ENCODE measurements at places on chromosomes 5 and 9.

- DNase-seq: no peak
Measured at GRCh38 chr5:127867022-127867783, 164.0 kb downstream of the CCDC192 start.

DNA sequence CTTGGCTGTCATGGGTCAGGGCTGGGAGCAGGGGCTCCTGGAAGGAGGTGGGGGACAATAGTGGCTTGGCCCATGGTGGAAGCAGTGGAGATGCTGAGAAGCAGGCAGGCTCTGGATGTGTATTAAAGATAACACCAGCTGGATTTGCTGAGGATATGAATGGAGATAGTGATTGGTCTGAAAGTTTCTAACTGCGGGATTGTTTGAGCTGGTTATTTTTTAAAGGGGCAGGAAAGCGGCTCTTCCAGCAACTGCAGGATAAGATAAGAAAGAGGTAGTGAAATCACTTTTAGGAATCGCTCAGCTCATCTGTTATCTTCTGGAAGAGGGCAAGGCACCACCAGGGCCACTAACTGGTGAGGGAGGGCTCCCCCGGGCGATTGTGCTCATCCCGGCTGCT lies 125.5 kb downstream of the TENT4A start:
- DNase-seq: no peak

- DNase-seq: no peak
Measured at GRCh38 chr5:138945421-138946240, 70.5 kb upstream of the LRRTM2 start.

- no peak for DNase-seq
Measured at GRCh38 chr5:107808671-107809137, 138.0 kb upstream of the EFNA5 start.

- DNase-seq: no peak
Measured at GRCh38 chr5:138925090-138925635, 50.0 kb upstream of the LRRTM2 start.

GRCh38 chr5:142782976-142783530 lies 12.9 kb downstream of the ARHGAP26 start:
- DNase-seq: peak; percentile 72

- peak; percentile 80 for DNase-seq
Measured at GRCh38 chr9:111482694-111483438, 1.3 kb downstream of the ECPAS start.

GRCh38 chr5:35884773-35885172 lies 28.1 kb downstream of the IL7R start:
- DNase-seq: no peak

GRCh38 chr9:134222018-134222573 lies 57.7 kb upstream of the RNU6ATAC start:
- DNase-seq: no peak

DNA sequence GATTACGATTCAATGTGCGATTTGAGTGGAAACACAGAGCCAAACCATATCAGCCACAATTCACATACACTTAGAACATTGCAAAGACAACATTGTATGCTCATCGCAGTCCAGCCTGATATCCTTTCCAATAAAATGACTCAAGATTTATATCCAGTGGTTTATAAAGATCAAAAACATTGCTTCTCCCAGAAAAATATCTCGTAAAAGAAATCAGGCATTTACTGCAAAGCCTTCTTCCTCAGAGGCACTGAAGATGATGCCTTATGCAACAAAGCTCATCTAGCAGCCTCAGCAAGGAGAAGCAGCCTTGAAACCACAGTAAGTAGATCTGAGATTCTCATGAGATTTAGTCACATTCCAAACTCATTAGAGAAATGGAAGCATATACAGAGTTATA lies 523.8 kb downstream of the ELAVL2 start:
- no peak for DNase-seq

DNA sequence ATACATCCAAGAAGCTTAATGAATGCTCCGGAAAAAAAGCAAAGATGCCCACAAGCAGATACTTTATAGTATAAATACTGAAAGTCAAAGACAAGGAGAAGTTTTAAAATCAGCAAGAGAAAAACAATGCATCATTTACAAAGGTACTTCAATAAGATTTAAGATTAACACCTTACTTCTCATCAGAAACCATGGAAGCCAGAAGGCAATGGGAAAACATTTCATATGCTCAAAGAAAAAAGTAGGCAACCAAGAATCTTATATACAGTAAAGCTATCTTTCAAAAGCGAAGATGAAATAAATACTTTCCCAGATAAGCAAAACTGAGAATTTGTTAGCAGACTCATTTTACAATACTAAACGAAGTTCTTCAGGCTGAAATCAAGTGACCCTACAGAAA lies 51.1 kb downstream of the ABHD17B start:
- no peak for DNase-seq

DNA sequence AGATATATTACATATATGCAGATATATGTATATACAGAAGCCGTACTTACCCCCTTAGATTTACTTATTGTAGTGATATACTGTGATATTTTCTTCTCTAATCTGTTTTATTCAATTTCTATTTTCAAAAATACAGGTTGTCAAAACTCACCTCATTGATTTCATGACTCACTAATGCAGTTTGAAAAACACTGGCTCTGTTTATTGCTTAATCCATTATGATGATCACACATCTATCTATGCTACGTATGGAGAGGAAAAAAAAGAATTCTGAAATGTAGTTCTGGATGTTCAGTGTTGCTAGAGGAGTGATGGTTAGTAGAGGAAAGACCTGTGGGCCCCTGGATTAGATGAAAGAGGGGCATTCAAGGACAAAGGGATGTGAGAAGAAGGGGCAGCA lies 121.0 kb upstream of the RPS23 start:
- DNase-seq: no peak

GRCh38 chr5:42870882-42871418 lies 59.3 kb upstream of the SELENOP start:
- DNase-seq: no peak

GRCh38 chr9:107815782-107816560 lies 326.4 kb upstream of the KLF4 start:
- DNase-seq: no peak

- peak; percentile 49 for DNase-seq
Measured at GRCh38 chr5:72179028-72179815, 71.9 kb downstream of the MAP1B start.

DNA sequence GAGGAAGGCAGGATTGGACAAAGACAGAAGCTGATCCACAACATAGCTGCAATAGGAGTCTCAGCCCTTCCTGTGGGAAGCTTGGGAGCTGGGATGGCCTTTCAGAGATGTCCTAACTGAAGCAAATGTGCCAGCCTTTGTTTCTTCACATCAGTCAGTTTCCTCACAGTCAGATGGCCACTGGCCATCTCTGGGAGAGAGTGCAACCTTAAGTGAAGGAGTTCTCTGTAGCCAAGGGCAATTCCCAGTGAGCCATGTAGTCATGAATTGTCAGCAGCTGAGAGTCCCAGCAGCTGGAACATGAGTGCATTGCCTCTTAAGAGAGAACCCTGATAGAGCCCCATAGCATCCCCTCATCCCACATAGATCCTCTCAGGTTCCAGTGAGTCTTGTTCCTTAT lies 89.1 kb upstream of the LIFR start:
- DNase-seq: peak; percentile 53

- DNase-seq: no peak
Measured at GRCh38 chr9:134421888-134422287, 95.6 kb downstream of the RXRA start.

GRCh38 chr9:135254176-135255032 lies 166.9 kb downstream of the OLFM1 start:
- peak; percentile 5 for DNase-seq

DNA sequence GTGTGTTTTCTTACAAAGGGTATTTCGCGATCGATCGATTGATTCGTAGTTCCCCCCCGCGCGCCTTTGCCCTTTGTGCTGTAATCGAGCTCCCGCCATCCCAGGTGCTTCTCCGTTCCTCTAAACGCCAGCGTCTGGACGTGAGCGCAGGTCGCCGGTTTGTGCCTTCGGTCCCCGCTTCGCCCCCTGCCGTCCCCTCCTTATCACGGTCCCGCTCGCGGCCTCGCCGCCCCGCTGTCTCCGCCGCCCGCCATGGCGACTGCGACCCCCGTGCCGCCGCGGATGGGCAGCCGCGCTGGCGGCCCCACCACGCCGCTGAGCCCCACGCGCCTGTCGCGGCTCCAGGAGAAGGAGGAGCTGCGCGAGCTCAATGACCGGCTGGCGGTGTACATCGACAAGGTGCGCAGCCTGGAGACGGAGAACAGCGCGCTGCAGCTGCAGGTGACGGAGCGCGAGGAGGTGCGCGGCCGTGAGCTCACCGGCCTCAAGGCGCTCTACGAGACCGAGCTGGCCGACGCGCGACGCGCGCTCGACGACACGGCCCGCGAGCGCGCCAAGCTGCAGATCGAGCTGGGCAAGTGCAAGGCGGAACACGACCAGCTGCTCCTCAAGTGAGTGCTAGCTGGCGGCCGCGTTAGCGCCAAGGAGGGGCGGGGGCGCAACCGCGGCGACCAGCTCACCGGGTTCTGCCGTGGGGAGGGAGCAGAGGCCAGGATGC lies 480 bp downstream of the LMNB1 start:
- DNase-seq: peak; percentile 33

GRCh38 chr9:97322105-97322504 lies 14.6 kb downstream of the CCDC180 start:
- no peak for DNase-seq

GRCh38 chr9:1453636-1454035 lies 403.5 kb downstream of the DMRT2 start:
- no peak for DNase-seq

- DNase-seq: no peak
Measured at GRCh38 chr5:106827061-106827460, 843.7 kb downstream of the EFNA5 start.

- no peak for DNase-seq
Measured at GRCh38 chr5:151288180-151288579, 15.4 kb downstream of the SLC36A3 start.

- no peak for DNase-seq
Measured at GRCh38 chr9:100933656-100934055, 94.9 kb upstream of the PLPPR1 start.

DNA sequence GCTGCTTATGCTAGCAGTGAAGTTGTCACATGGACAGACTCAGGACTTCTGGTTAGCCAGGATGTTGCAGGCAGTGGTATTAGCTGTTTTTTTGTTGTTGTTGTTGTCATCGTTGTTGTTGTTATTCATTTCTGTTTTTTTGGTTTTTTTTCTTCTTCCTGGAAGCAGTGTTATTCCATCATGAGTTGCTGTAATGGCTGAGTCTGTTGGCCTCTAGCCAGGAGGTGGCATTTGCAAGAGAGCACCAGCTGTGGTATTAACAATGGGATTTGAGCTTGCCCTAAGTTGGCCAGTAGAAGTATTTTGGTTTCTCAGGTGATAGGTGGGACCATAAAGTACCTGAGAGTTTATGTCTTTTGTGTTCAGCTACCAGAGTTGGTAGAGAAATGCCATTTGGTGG lies 561.1 kb downstream of the KCTD16 start:
- DNase-seq: no peak

GRCh38 chr5:136682986-136683385 lies 317.6 kb upstream of the TRPC7 start:
- DNase-seq: no peak

- no peak for DNase-seq
Measured at GRCh38 chr9:6197330-6197729, 18.3 kb upstream of the IL33 start.

DNA sequence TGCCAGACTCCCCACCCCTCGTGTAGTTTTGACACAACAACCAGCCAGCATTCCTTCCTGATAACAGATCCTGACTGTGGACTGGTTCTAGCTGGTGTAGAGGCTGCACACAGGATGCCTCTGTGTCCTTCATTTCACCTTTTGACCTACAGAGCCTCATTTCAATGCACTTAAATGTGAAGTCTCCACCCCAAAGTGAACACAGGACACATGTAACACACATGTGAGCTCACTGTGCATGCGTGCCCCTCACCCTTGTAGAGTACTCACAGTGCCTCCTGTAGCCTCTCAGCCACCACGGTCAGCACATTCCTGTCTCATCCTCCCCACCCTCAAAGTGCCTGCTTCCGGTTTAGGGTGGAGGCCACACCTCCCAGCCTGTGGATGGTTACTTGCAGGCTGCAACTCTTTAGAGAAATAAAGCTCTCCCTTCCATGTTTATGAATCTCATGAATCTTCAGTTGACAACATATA lies 11.6 kb upstream of the NKD2 start:
- DNase-seq: peak; percentile 39

GRCh38 chr9:76153902-76154629 lies 240.2 kb downstream of the RFK start:
- DNase-seq: no peak

DNA sequence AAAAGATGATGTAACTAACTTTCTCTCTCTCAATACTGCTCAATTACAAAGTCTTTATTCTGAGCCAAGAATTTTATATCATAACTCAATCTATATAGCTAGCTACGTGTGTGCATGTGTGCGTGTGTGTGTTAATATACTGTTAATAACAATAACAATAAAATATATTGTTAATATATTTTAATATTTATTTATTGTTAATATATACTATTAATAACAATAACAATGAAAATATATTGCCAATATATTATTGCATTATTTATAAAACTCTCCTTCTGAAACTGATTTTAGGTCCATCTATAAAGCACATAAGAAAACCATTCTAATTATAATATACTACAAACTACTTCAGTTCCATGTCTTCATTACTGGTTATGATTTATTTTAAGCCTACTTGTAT lies 60.6 kb downstream of the RASEF start:
- DNase-seq: no peak

DNA sequence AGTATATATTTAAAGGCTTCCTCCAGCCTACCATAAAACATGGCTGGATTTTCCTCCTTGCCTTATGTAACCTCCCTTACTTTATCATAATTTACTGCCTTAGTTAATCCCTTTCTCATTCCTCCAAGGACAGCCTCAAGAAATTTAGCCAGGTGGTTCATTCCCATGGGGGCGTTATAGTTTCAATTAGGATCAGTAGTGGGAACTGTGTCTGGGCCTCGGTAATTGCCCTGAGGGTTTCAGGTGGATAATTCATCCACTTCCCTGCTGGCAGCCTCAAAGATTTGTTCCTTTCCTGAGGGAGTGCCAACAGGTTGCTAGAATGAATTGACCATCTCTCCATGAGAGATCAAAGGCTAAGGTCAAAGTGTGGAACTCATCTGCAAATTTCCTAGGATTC lies 4.3 kb upstream of the GM2A start:
- no peak for DNase-seq

DNA sequence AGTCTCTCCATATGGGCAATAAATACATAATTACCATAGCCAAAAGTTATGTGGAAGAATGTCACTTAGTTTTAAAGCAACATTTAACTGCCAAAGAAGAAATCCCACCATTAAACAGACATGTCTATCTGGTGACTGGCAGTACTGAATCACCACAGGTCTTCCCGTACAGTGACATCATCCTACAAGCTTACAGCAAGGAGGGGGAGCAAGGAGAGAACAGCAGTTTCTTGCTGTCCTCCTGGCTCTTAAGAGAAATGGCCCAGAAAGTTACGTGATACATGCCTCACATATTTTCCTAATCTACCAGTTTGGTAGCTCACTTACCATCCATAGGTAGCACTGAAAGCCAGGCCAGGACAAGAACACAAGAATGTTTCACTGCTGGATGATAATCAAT lies 671.0 kb downstream of the DMRTA1 start:
- no peak for DNase-seq

DNA sequence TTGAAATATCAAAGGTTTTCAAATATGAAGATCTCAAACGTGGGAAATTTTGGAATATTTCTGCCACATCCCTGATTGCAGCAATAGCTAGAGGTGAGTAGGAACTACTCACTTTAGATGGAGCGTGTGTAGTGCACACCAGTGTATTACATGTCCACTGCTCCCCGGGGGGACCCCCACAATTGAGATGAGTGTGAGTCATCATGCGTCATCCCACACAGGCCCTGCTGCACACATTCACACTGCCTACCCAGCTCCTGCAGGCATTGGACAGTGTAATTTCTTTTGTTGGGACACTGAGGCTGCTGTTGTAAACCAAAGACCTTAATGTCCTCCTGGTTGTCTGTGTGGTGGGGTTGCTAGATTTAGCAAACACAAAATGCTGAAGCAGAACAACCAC lies 280.0 kb downstream of the GAS1 start:
- DNase-seq: no peak

All from left ventricle myocardium inferior (tissue), 1 donor.